AG09309 (cell line): ENCODE measurements at places on chromosomes 13 and 19.

DNA sequence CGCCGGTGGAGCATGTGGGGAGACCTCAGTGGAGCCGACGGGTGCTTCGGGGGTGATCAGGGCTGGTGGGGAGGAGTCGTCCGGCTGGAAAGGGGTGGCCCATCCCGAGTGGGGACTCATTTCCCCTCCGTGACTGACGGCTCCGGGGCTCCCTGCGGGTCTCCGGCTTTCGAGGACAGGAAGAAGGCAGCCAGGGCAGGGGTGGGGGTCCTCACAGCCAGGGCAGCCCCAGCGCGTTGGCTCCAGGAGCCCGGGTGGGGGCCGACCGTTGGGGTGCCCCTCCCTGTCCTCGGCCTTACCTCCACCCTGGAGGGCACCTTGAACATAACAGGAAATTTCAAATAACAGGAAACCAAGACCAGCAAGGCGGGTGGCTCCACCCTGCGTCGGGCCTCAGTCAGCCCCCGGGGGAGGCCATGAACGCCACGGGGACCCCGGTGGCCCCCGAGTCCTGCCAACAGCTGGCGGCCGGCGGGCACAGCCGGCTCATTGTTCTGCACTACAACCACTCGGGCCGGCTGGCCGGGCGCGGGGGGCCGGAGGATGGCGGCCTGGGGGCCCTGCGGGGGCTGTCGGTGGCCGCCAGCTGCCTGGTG, at the start of gene S1PR4:
TSS of gene S1PR4 (plus strand) at position 393 of the 596 bp plus-strand sequence. CDS start at position 417, 24 bp downstream.
- DNase-seq: no peak

- no peak for DNase-seq
Measured at GRCh38 chr13:42458193-42458592, 115.8 kb upstream of the TNFSF11 start.

DNA sequence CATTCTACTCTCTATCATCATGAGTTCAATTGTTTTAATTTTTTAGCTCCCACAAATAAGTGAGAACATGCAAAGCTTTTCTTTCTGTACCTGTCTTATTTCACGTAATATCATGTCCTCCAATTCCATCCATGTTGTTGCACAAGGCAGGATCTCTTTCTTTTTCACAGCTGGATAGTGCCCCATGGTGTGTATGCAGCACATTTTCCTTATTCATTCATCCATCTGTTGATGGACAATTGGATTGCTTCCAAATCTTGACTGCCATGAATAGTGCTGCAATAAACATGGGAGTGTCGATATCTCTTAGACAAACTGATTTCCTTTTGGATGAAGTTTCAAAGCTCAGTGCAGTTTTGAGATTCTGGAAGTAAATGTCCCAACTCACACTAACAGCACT, 326.9 kb downstream of the FGF9 start:
- DNase-seq: no peak

GRCh38 chr13:43916828-43917227, 37.1 kb downstream of the LACC1 start:
- DNase-seq: no peak

DNA sequence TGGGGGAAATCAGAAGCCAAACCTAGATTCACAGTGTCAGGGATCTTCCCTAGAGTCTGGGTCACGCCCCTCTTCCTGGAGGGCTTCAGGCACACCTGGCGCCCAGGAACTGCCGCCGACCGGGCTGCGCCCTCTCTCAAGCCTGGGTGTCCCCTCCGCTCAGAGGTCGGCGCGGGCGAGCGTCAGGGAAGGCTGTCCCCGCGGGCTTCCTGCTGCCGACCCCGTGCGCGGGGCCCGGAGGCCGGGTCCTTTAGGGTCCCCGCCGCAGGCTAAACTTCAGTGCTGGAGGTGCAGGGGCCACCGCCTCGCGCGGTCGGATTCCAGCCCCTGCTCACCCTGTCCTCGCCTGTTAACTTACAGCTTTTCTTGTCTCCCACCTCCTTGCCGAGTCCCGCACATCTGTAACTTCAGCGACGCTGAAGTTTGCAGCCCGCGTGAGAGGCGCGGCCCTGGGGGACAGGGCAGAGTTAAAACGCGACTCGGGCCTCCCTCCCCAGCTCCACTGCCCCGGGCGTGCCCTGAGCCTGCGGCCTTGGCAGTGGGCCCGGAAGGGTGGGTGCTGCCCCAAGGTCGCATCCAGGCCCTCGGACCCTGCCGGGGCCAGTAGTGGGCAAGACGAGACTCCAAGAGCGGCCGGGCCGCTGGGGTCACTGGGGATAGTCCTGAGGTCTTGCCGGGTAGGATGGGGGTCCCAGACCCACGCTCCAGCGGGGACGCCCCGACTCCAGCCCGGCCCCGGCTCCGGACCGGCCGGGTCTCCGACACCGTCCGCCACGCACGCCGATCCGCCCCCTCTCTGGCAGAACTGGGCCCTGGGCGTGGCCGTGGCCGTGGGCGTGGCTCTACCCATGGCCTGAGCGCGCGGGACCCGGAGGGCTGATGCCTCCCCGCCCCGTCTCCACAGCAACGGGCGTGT, 95.6 kb upstream of the ZNF98 start:
- no peak for DNase-seq

GRCh38 chr13:51346397-51346796, 6.9 kb downstream of the SERPINE3 start:
- no peak for DNase-seq

GRCh38 chr19:13128583-13128982, 10.5 kb downstream of the NACC1 start:
- DNase-seq: no peak

GRCh38 chr13:30934381-30934780, 1.9 kb downstream of the TEX26 start:
- DNase-seq: no peak

DNA sequence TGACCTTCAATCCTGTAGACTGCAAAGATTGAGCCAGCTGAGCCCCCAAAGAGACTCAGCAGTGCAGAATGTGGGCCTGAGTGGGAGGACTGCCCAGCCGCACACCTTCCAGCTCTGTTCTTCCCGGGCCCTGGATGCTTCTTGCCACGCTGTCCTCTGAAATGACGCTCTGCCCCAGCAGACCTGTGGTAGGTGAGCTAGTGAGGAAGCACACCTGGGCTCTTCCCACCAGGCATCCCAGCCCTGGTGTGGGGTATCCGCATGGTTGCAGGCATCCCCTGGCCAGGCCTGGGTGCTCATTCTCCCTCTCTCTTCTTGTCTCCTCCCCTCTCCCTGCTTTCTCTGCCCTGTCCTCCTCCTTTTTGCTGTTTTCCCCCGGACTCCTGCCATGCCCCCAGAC, 9.8 kb upstream of the MZF1 start:
- DNase-seq: no peak

GRCh38 chr13:93861818-93862217, 617.7 kb downstream of the DCT start:
- DNase-seq: peak; percentile 32

- no peak for DNase-seq
Measured at GRCh38 chr13:110046811-110047210, 260.1 kb downstream of the COL4A1 start.

GRCh38 chr13:99366075-99366987, 59.1 kb upstream of the GPR183 start:
- no peak for DNase-seq

GRCh38 chr19:51921949-51922348, 5.3 kb upstream of the ZNF613 start:
- no peak for DNase-seq

- DNase-seq: no peak
Measured at GRCh38 chr13:39196965-39197646, 158.8 kb downstream of the NHLRC3 start.

DNA sequence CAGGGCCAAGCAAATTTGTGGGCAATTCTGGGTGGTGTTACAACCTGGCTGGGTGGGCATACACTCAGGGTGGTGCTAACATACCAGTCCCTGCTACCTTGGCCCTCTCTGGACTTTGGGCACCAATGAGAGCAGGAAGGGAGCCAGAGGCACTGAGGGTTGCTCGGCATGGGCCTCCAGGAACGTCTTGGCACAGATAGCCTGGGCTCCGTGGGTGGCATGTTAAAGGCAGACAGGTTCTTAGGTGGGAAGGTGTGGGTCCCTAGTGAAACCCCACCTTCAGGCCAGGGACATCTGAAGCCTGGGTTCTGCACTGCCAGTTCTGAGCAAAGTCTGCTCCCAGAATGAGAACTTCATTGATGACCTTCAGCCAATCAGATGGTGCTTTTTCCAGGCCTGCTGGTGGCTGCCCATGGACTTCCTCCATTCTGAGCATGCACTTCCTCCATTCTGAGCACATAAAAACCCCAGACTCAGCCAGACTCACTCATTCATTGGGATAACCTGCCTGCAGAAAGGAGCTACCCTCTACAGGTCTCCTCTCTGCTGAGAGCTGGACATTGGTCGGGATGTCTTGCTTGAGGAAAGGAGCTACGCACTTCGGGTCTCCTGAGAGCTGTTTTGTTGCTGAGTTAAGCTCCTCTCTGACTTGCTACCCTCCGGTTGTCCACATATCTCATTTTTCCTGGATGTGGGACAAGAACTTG, 2567.1 kb downstream of the PCDH9 start:
- no peak for DNase-seq

GRCh38 chr13:40801255-40802217, 12.1 kb downstream of the SLC25A15 start:
- no peak for DNase-seq

GRCh38 chr13:97911311-97912138, 42.0 kb upstream of the IPO5 start:
- no peak for DNase-seq

- DNase-seq: peak; percentile 42
Measured at GRCh38 chr13:44843403-44843802, 145.9 kb downstream of the NUFIP1 start.

- no peak for DNase-seq
Measured at GRCh38 chr13:21911646-21912298, 240.9 kb downstream of the FGF9 start.

DNA sequence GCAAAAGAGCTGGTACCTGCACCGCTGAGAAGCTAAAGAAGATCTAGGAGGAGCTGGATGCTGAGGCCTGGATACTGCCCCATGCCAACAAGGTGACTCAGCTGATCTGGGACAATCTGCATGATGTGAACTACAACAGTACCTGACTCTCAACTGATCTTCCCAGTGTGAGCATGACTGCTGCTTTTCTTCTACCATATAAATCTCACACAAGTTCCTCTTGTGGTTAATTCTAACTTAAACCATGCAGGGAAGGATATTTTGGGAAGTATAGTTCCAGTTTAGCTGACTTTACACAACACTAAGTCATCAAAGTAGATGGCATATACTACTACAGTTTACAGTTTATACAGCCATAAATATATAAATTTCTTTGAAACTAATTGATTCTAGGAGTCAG, 91.9 kb downstream of the SLAIN1 start:
- DNase-seq: no peak

- no peak for DNase-seq
Measured at GRCh38 chr13:39345982-39346381, 257.0 kb downstream of the LHFPL6 start.

DNA sequence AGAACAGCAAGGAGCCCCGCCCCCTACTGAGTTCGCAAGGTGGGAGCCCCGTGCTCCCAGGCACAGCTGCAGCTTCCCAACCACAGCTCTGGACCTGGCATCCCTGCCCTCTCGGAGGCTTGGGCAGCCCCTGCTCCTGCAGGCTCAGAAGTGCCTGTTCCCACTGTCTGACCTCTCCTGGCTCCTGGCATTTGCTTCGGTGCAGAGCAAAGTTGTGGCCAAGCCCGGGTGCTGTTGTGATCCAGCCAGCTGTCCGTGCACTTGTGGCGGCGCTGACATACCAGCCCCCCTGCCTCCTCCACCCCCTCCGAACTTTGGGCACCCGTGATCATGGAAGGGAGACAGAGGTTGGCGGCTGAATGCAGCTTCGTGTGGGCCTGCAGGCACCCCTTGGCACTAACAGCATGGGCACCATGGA, 1386.8 kb downstream of the PCDH9 start:
- DNase-seq: no peak

DNA sequence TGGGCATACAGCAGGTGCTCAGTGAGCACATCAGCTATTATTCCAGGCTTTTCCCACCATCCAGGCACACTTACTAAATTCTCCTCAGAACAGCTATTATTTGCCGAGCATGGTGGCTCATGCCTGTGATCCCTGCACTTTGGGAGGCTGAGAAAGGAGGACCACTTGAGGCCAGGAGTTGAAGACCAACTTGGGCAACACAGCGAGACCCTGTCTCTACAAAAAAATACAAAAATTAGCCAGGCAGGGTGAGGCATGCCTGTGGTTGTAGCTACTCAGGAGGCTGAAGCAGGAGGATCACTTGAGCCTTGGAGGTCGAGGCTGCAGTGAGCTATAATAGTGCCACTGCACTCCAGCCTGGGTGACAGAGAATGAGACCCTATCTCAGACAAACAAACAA, 35.4 kb downstream of the PTPRS start:
- DNase-seq: no peak

DNA sequence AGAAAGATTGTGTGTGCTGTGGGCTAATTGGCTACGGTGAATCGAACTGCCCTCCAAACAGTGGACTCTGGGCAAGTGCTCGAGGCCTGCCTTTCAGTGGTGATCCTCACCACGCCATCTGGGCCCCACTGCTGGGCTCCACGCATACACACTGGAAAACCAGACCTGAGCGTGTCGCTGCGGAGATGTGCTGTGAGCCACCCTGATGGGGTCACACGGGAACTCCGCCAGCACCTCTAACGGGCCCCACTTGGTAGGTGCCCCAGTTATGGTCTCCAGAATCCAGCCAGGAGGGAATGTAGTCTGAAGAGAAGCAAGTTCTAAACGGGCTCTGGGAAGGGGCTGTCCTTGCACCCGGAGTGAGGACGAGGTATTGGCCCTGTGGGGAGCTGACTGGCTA, 39.3 kb downstream of the C13orf46 start:
- no peak for DNase-seq

- peak; percentile 27 for DNase-seq
Measured at GRCh38 chr19:6811906-6812305, 39.4 kb downstream of the VAV1 start.

GRCh38 chr19:33686687-33687480, 65.1 kb downstream of the CHST8 start:
- DNase-seq: no peak

DNA sequence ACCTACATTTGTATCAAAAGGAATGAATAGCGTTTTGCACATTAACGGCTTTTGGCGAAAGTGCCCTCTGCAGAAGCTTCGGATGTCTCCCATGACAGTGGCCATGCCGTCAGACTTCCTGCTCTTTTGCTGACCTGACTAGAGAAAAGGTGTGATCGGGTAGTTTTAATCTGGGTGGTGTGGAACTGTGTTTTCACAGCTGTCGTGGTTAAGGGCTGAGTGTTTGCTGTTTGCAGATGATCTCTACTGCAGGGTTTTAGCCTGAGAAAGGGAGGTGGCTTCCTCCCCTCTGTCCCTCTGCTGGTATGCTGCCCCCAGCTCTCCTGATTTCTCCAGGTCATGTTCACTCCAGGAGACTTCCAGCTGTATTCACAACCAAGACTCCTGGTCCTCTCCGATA, 22.4 kb downstream of the ZNF71 start:
- no peak for DNase-seq

DNA sequence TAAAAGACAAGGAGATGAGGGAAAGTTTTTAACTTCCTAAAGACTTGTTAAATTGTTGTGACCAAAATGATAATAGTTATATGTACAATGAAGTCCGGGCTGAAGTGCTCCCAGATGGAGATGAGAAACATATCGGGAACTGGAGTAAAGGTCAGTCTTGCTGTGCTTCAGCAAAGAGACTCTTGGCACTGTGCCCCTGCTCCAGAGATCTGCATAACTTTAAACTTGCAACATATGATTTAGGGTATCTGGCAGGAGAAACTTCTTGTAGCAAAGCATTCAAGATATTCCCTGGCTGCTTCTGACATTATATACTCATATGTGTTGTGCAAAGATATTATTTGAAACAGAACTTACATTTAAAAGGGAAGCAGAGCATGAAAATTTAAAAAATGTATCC, 786.6 kb upstream of the SLITRK6 start:
- DNase-seq: no peak
